ENCODE measurements at places on chromosomes 6 and 20.

DNA sequence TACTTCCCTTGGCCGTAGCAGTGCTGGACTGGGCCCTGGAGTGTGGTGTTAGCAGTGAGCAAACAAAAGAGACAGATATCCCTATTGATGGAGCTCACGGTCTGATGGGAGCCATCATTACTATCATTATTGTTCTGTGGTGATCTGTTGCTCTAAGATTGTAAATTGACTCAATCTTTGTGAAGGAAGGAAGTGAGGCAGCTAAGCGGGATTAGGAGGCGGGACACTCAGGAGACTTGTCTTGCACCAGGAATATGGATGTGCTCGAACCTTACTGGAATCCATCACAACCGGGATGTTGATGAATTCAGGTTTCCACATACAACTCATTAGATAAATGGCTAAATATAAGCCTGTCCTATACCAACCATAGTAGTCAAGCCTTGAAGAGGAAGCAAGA, 25.5 kb upstream of the FAM50B start:
- DNase-seq: no peak

DNA sequence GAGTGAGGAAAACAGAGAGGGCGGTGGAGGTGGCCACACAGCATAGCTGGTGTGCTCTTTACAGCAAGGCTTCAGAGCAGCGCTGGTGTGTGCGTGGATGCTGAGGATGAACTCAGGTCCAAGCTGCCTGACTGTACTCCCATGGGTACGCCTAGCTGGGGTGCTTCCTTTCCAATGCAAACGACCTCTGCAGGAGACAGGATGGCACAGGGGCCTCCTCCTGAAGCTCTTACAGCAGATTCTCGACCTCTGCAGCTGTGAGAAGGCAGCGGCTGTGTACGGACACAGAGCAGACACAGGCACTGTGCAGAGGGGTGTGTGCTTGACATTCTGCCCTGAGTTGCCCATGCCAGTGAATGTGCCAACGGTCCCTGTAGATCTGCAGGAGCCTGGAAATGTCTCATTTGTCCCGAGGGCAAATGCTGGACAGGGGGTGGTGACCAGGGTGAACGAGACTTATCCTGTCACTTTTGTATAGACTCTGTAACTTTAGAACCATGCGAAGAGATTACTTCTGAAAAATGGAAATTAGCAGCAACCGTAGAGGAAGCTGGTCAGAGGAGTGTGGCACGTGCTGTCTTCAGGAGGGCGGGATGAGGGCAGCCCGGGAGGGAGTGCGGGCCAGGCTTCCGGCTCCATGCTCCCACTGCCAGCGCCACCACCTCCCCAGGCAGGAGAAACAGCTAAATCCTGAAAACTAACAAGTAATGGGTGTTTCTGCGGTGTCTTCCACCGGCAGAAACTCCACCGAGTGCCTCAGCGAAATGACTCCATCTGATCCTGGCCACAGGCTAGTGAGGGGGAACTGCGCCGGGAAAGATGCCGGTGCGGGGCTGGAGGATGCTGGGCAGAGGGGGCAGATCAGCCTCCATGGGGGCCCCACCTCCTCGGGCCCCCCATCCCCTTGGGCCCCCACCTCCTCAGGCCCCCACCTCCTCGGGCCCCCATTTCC, 120.9 kb upstream of the RPS6KA2 start:
- DNase-seq: no peak

- no peak for DNase-seq
Measured at GRCh38 chr20:64000906-64001305, 20.0 kb downstream of the PRPF6 start.

GRCh38 chr6:43993881-43994523, 133.2 kb downstream of the MRPL14 start:
- no peak for DNase-seq
